EH (cell line): ENCODE measurements at places on chromosomes 1 and 21.

DNA sequence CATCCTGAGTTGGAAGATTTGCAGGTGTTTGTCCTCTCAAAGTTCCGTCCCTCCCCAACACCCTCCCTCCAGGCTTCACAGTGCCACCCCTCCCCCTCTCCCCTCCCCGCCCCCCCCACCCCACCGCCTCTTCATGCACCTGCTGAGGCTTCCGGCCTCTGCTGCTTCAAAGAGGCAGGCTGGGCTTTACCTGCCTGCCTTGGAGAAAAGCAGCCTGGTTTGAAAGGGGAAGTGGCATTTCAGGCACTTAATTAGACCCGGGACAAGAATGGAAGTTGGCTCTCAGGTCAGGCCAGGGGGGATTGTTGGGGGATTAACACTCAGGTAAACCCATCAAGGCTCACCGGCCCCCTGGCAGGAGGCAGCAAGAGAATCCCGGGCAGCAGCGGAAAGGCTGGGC, 21.1 kb downstream of the PAX7 start:
- no peak for DNase-seq

GRCh38 chr1:81270051-81270450, 530.7 kb upstream of the ADGRL2 start:
- DNase-seq: no peak

GRCh38 chr1:11374748-11375110, 101.7 kb downstream of the UBIAD1 start:
- DNase-seq: no peak

GRCh38 chr21:41741253-41742072, 25.4 kb downstream of the RIPK4 start:
- no peak for DNase-seq

- peak; percentile 96 for DNase-seq
Measured at GRCh38 chr21:26842974-26843932, 2.0 kb downstream of the ADAMTS1 start.

DNA sequence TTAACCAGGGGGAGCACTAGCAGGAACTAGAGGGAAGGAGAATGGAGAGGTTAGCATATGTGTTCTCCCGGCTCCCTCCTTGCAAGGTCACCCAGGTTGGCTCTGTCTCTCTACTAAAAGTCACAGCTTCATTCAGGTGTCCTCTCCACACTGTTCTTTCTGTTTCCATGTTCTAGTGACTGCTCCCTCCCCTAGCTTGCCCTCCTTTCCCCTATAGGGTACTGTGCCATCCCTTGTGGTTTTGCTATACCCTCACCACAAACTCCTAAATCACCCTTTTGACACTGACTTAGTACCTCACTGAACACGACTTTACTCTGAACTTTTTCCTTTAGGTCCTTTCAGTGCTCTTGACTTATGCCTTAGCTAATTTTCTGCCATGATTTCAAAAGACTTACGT, 389.3 kb downstream of the ST6GALNAC3 start:
- DNase-seq: no peak

DNA sequence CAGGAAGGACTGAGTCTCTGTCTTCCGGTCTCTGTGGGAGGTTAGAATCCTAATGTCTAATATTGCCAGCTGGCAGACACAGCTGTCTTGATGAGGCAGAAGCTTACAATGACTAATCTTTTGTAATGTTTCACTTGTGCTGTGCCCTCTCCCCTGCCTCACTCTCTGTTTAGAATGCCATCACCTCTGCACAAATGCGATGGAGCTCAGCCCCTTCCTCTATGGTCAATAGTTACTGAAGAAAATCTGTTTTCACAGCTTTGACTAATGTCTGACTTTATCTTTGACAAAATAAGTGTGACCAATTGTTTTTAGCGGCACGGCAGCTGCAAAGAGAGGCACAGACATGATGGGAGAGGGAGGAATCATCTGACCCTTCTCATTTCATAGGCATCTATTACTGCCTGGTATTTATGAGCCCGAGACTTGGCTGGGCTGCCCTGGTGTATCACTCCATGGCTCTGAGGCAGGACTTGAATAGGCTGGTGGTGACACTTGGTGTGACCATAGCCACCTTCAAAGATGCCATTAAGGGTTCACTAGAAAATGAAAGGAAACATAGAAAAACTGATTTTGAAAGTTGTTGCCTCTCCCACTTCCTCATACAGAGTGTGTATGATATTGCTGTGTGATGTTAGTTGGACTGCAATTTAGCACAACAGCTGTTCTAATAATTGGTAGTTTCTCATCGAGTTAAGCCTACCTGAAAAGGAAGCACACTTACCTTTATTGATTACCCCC, 163.2 kb upstream of the NBPF11 start:
- peak; percentile 2 for DNase-seq

- peak; percentile 78 for DNase-seq
Measured at GRCh38 chr1:24351918-24352627, 32.9 kb downstream of the GRHL3 start.

DNA sequence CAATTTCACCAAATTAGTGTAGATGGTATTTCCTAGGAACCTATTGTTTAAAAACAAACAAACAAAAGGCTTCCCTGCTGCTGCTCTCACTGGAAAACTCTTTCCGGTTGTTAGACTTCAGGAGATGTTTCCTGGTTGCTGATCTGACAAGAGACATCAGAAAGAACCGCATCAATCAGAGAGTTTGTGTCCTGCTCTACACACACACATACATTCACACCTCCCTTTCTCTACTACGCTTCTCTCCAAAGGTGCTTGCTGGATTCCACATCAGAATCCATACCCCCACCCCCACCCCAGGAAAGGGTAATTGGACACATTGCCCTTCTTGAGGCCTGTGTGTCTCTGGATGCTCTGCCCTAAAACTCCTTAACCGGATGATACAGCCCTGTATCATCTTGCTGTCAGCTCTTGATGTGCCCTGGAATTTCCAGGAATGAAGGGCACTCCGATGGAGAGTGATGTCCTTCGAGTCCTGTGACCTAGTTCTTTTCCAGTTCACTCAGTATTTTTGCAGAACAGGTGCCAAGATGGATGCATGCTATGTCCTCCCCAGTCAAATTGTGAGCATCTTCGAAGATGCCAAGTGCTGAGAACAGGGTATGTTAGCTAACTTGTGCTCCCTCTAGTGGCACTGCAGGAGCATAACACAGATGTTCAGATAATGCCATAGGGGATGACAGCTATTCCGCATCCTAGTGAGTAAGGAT, 113.7 kb upstream of the SLC35F3 start:
- DNase-seq: peak; percentile 69

- no peak for DNase-seq
Measured at GRCh38 chr1:24874056-24874455, 56.0 kb downstream of the RUNX3 start.

- DNase-seq: no peak
Measured at GRCh38 chr1:53704804-53705445, 34.0 kb downstream of the GLIS1 start.

- DNase-seq: no peak
Measured at GRCh38 chr1:116203181-116203723, 92.1 kb downstream of the MAB21L3 start.
